Activated gamma-delta T cell treated with anti-CD3 and anti-CD28 coated beads, Interleukin-2, amount 50 U/mL, for 16 hours (primary cell): ENCODE measurements at places on chromosomes 4 and X.

DNA sequence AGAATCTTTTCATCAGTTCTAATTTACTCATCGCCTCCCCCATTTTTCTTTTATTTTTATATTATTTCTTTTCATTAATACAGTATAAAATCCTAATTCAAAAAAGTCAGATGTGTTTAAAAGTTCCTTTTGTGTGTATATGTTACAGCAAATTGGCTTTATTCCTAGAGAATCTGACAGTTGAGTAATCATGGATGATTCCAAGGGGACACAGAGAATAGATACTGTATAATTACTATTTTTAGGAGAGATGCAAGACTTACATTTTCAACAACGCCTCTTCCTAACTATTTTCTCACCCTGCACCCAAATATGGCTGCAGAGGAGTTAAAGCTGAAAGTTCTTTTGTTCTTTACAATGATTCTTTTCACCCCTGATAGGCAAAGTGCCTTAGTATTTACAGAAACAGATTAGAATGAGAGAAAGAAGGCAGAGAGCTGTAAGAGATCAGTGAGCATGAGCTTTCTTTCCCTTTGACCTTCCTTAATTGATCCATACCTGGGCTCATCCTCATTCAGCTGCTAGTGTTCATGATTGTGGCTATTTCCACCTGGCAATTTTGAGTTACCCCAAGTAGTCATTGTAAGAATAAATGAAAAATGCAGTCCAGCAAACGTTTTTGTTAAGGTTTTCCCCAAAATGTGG is 210.8 kb downstream of the SLC4A4 start:
- DNase-seq = no peak

DNA sequence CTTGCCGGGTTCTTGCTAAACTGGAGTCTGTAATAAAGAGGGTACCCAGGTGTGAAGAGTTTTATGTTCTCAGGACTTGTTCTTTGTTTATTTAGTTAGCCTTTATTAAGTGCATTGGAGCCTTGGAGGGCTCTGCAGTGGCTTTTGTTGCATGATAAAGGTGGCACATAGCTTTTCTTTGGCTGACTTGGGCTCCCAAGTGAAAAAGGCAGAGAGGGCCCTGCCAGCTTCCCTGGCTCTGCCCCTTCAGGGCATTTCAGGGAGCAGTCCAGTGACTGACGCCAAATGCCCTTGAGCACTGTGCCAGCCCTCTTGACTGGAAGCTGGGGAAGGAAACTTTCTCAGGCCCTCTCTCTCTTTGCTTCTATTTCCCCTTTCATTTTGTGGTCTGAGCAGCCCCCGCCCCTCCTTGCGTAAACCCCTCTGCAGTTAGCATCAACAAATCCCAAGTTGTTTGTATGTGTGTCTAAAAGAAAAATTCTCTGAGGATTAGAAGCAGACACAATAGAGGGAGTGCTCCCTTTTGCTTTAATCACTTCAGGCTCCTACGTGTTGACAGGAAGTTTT is 152.2 kb downstream of the NHS start:
- no peak for DNase-seq

- DNase-seq = no peak
Measured at GRCh38 chrX:35090801-35091200, 148.2 kb downstream of the FAM47B start.

DNA sequence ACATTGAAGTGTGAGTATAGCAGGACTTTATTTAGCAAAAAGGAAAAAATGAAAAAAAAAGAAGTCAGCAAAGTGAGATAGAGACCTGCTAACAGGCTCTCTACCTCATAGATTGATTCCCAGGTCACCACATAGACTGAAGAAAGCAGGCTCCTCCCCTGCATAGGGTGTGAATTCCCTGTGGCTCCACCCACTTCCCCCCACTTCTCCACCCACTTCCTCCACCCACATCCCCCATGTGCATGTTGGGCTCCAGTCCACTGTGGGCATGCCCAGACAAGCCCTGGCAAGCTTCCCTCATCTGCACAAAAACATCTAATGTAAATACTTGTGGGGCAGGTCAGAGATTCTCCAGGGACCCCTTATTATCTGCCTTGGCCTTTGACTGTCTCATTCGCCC is 97.8 kb downstream of the TMEM47 start:
- DNase-seq = no peak

DNA sequence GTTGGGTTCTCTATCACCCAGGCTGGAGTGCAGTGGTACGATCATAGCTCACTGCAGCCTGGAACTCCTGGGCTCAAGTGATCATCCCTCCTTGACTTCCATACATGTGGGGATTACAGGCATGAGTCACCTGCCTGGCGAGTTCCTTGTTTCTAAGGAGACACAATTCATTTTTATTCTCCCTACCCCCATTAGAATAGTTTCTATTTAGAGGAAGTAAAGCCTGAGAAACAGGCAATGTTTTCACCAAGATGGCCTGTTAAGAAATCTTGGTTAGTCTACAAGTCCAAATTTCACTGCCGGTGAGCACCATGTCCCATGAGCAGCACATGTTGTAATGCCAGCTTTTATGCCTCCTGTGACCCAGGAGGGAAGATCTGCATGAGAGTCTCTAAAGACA is 5.7 kb downstream of the CYBB start:
- DNase-seq = no peak

DNA sequence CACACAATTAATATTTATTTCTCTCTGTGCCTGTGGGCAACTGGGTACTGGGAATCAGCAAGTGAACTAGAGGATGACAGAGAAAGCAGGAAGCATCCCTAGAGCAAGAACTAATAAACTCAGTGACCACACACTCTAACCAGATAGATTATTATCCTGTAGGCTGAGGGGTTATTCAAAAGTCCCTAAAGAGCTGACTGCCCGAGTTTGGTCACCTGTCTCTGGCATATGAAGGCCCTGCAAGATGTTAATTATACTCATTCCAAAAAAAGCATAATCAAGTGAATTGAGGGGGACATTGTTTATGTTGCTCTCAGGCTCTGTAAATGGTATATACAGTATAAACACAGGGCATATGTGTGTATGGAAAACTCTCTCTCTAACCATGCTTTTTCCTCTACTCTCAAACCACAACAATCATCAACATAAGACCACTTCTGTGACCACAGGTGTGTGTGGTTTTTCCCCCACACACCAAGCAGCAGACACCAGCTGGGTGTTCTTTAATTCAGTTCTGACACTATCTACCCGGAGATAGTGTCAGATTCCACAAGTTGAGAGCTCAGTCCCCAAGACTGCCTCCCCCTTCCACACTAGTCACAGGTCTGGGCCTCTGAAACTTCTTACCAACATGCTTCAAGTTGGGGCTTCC is 6.2 kb upstream of the HPSE start:
- DNase-seq = peak; percentile 4

- DNase-seq = no peak
Measured at GRCh38 chr4:124318292-124318691, 394.2 kb downstream of the ANKRD50 start.

GRCh38 chrX:41541386-41541785 is 94.2 kb downstream of the NYX start:
- no peak for DNase-seq

GRCh38 chr4:188941524-188942119 is 802.4 kb downstream of the TRIML1 start:
- no peak for DNase-seq
